Kidney (tissue), 22 donors: ENCODE measurements at places on chromosomes 4 and X.

DNA sequence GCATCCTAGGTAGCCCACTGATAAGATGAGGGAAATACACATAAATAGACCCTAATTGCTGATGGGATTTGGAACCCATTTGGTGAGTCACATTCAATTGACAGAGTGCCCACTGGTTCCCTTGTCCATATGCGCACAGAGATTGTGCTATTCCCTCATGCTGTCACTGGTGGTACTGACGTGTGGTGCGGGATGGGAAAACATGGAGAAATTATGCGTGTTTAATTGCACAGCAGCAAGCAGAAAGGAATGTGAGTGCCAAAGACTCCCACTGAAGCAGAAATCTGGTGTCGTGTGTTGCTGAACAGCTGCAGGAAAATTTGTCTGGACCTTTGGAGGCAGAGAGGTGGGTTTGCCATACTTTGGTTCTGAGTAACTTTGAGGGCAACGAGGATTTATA lies 92.2 kb downstream of the NHSL2 start:
- DNase-seq, result peak; percentile 49

- DNase-seq, result no peak
These were observed 2.9 kb downstream of the STIM2 start for GRCh38 chr4:26863512-26863911.

- DNase-seq, result peak; percentile 82
These were observed 1.9 kb upstream of the HAUS3 start for GRCh38 chr4:2243681-2244380.

DNA sequence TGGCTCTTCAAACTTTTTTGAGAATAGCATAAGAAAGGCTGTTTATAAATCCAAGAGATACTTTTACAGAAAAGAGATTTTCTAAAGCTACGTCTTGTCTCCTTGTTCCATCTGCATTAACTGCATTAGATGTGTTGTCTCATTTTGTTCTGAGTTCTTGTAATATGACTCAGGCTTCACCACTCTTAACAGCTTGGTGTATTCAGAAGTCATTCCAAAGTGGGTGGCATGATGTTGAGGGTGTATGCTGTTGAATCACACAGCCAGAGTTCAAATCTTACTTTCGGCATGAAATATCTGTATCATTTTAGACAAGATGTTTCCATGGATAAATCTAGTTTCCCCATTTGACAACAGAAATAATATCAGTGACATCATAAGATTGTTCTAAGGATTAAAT lies 30.1 kb downstream of the SYTL5 start:
- DNase-seq, result no peak

- peak; percentile 1 for DNase-seq
These were observed 738 bp upstream of the HPF1 start for GRCh38 chr4:169758401-169758962.

- DNase-seq, result no peak
These were observed 36.7 kb downstream of the KLF8 start for GRCh38 chrX:56268888-56269287.

- no peak for DNase-seq
These were observed 92.5 kb downstream of the ANK2 start for GRCh38 chr4:113141901-113142346.

GRCh38 chrX:55326985-55327384 lies 62.3 kb upstream of the PAGE3 start:
- peak; percentile 40 for DNase-seq

GRCh38 chr4:153181293-153181692 lies 22.9 kb upstream of the TRIM2 start:
- no peak for DNase-seq

DNA sequence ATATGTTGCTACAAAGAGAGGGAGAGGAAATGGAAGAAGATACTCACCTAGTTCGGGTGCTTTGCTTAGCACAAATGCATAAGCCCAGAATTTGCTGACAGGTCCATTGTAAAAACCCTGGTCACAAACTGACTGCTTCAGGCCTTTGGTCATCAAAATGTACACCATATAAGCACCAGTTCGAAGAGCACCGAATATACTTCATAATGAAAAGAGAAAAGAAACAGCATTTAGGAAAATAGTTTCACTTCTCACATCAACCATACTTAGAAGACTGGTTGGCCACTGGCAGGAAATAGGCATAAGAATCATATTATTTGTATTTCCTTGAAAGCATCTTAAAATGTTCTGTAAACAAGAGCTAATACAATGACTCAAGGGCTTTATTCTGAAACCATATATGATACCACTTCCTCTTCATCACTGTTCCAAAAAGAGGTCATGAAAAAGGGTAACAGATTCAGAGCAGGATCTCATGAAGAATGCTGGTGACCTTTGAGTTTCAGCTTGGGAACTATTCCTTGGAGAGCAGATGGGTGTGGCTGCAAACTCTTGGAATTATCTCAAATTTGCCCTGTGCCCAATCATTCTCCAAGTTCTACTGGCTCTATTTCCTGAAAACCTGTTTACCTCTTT lies 138.7 kb downstream of the ELOVL6 start:
- DNase-seq, result no peak

GRCh38 chr4:89741768-89742167 lies 95.2 kb downstream of the SNCA start:
- no peak for DNase-seq

DNA sequence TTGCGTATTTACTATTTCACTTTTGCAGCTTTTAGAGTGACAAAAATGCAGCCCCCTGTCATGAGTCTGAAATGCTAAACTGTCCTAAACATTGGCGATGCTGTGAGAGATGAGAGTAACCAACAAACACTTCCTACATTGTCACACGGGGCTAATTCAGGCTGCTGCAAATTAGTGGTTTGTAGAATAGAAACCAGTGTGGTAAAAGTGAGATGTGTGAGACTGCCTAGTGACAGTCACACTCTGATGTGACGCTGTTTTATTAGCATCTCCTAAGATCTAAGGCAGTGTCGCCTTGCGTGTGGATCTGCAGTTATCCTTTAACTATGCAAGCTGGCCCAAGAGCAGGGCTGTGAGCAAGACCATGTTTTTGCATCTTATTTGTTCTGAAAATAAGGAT lies 800.2 kb upstream of the TENM3 start:
- DNase-seq, result no peak

DNA sequence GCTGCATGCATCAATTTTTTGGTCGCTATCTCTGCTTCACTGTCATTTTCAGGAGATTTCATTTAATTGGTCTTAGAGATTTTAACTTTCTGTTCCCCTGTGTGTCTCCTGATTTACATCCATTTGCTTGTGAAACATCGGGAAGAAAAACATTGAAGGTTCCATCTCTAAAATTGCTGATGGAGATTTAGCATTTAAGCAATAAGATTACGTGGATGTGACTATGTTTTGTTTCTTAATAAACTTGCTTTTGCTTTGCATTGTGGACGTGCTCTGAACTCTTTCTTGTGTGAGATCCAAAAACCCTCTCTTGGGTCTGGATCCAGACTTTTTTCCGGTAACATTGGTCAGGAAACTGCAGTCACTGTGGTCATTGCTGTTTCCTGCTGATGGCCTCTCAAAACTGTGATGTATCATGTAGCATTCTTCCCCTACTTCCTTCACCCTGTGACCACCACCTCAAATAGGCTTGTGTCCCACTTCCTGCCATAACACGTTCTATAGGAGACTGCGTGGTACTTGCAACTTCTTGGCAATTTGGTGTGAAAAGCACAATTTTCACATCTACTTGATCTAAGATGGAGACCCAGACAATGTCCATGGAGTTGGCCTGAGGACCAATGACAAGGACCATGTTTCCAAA lies 4.9 kb downstream of the CXCL2 start:
- no peak for DNase-seq

GRCh38 chr4:123198706-123199105 lies 197.9 kb upstream of the SPRY1 start:
- no peak for DNase-seq

- DNase-seq, result no peak
These were observed 7.3 kb upstream of the DCTD start for GRCh38 chr4:182924497-182924896.

DNA sequence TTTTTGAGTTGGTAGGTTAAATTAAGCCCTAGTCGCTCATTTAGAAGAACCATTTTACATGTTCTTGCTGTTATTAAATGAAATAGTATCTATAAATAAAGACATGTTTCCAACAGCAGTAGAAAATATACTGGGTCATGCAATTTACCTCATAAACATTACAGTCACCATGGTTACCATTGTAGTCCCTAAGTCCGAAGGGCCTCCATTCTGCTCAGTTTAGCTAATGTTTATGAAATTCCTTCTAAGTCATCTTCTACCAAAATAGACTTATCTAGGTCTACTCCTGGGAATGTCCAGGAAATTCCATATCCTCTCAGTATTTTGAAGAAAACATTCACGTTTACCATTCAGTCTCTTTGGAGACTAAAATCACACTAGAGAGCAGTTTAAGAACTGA lies 292.5 kb upstream of the DCAF8L1 start:
- DNase-seq, result no peak

GRCh38 chr4:71635139-71635748 lies 148.6 kb downstream of the GC start:
- DNase-seq, result peak; percentile 7

DNA sequence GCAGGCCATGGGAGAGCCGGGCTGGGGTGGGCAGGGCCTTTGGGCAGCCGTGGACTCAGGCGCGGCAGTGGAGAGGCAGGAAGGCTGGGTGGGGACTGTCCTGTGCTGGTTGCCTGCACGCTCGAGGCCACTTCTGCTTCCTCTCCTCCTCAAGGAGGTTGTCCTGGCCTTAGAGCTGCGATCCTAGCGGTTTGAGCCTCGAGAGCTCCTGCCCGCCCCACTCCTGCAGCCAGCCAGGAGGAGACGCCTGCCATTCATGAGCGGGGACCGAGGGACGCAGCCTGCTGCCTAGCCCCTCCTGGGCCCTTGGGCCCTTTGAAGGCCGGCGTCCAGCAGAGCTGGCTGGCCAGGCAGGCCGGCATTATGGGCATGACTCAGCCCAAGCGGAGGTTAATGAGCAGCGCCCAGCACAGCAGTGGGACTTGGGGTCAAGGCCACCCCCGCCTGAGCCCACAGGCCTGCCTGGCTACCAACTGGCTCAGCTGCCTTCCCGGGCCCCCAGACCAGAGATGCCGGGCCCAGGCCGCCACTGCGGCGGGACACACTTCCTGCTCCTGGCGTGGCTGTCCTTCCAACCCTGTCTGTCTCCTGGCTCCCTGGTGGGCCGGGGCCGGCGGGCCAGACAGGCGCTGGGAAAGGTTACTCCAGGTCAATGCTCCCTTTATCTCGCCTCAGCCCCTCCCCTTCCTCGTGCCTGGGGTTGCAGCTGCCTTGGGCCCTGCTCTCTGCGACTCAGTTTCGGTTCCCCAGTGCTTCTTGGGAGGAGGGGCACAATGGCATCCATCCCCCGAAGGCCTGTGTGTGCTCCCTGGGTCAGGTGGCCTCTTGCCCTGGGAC lies 1.8 kb downstream of the ABCD1 start:
- DNase-seq, result no peak

DNA sequence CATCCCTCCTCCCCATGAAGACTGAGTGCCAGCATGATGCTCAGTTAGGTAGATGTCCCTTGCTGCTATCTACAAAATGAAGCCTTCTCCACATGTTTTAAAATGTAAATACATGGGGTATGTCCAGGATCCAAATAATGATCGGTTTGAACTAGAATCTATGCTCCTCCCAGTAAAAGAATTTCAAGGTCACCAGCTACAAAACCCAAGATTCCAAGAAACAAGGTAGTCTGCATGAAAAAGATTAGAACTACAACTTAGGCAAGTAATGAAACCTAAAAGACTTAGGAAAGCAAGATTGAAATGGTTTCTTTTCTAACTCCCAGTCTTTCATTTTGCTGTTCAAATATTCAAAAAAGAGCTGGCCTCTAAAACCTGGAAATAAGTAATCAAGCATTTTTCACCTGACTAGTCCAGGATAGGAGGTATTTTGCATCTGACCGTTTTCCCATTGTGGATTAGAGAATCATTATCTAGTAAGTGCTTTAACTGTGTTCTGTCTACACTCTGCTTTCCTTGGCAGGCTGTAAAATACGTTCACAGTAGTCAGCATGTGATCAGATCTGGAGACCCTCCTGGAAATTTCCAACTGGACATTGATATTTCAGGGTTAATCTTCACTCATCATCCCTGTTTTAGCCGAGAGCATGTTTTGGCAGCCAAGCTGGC lies 57.4 kb downstream of the CC2D2A start:
- DNase-seq, result no peak

DNA sequence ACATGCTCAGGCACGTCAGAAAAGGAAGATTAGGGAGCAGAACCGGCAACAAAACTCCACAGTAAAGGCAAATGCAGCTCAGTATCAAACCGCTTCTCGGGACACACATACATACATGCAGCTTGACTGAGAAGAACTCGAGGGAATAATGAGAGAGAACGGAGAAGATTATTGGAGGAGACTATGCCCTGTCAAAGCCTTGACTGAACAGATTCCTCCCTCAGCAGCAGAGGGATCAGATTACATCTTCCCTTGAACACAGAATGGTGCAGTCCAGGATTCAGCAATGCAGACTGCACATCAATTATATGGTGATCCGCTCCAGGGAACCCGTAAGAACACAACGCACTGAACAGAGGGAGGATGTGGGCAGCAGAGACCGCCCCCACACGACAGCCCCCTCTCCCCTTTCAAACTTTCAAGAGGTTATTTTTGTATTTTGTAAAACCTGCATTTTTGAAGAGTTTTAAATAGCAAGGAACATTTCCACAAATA lies 183.2 kb downstream of the FBXW7 start:
- DNase-seq, result peak; percentile 52

- DNase-seq, result no peak
These were observed 7.7 kb upstream of the WDR13 start for GRCh38 chrX:48589482-48590162.

- peak; percentile 37 for DNase-seq
These were observed 81.5 kb upstream of the PACRGL start for GRCh38 chr4:20618731-20619130.

GRCh38 chr4:121788896-121789295 lies 12.2 kb upstream of the EXOSC9 start:
- DNase-seq, result no peak

DNA sequence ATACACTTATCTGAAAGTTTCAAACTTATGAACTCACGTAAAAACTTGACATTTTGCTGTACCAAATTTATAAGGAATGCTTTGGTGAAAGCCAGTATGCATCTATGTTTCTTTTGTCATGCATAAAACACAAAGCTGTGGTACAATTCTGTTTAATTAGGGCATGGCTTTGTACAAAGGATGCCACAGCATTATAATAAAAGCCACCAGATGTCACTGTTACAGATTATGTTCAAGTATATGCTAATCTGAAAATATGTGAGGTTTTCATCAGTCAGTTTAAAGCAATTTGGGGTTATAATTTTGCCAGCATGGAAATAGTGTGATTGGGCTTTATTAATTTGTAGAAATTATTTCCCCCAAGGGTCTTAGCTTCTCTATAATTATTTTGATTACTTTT lies 69.0 kb downstream of the ATOH1 start:
- no peak for DNase-seq

DNA sequence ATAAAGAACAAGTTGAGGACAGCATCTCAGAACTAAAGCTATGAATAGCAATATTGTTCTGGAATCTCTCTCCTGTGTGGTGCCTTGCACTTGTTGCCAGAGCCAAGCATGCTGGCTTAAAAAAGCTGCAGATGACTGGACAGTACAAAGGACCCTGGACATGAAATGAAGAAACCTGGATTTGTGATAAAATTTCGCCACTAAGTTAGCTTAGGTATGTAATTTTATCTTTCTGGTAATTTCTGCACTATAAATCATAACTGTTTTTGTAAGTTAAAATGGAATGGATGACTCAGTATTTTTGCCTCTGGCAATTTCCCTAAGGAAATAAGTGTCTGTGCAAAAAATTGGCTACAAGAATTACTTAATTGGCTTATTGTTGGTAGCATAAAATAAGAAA lies 317.2 kb downstream of the CAMK2D start:
- DNase-seq, result no peak
